ENCODE measurements at places on chromosomes 2 and 18. TPM values are rescaled to one million over a fixed set of nuclear protein-coding genes. Genes with fewer than 3 reads are reported as not detected.
A peak's percentile ranks its signal among the peaks of the same experiment; 100 is the strongest.

GRCh38 chr2:55843096-55843993 lies 80.2 kb downstream of the EFEMP1 start:
- H3K27me3 ChIP-seq = no peaks in the 10 kb centered on the region

GRCh38 chr18:13809043-13809430 lies 14.9 kb upstream of the MC5R start:
- no peaks in the 10 kb centered on the region for H3K27me3 ChIP-seq
- H3K4me3 ChIP-seq = no peak overlapping the region
- no peaks in the 10 kb centered on the region for H3K4me1 ChIP-seq
- DNase-seq = peak; percentile 84

- no peak for DNase-seq
- H3K4me1 ChIP-seq = no peaks in the 10 kb centered on the region
- H3K4me3 ChIP-seq = no peak overlapping the region
Observed at GRCh38 chr2:112161431-112162145, 23.4 kb downstream of the FBLN7 start.

DNA sequence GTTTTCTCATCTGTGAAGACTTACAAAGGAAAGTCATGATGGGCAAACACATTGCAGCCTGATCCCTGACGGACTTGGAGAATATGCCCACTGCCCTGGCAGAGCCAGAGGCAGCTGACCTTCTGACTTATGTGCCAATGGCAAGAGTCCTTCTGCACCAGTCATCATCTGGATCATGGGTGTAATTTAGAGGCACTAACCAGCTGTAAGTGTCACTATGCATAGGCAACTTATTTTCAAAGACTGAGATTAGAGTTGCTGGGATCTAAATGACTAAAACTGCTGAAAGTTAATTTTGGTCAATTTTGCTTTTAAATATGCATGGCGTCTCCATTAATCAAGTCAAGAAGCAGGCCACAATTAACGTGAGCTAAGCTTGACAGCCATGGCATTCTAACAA lies 261.2 kb downstream of the BCL11A start:
- no peak overlapping the region for H3K4me3 ChIP-seq
- H3K4me1 ChIP-seq = no peaks in the 10 kb centered on the region
- no peaks in the 10 kb centered on the region for H3K27me3 ChIP-seq
- H3K27ac ChIP-seq = no peak overlapping the region

DNA sequence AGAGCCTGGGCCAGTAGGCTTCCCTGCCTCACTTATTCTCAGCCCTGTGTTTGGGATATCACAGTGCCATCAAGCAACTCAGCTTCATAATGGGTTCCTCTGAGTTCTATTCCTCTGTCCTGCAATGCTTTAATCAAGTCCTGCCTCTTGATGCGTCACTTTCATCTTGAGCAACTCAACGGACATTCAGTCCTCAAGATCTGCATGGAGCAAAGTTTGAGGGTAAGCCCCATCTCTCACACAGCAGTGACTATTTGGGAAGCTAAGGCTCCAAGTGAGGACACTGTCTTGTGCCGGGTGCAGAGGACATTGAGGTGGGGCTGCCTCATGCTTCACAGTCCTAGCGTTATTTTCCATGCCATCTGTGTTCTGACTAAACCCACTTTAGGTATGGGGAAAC lies 50.9 kb upstream of the PLB1 start:
- H3K27ac ChIP-seq = no peak overlapping the region
- no peaks in the 10 kb centered on the region for H3K27me3 ChIP-seq
- H3K4me1 ChIP-seq = no peaks in the 10 kb centered on the region
- H3K4me3 ChIP-seq = no peak overlapping the region
- no peak for DNase-seq
- H3K36me3 ChIP-seq = no peaks in the 10 kb centered on the region

- no peaks in the 10 kb centered on the region for H3K27me3 ChIP-seq
- no peak overlapping the region for H3K4me3 ChIP-seq
- no peaks in the 10 kb centered on the region for H3K4me1 ChIP-seq
- no peak overlapping the region for H3K27ac ChIP-seq
- DNase-seq = no peak
Observed at GRCh38 chr2:179626261-179626660, 235.2 kb downstream of the ZNF385B start.

The GALR1 gene
- 0.02 TPM for total RNA-seq

DNA sequence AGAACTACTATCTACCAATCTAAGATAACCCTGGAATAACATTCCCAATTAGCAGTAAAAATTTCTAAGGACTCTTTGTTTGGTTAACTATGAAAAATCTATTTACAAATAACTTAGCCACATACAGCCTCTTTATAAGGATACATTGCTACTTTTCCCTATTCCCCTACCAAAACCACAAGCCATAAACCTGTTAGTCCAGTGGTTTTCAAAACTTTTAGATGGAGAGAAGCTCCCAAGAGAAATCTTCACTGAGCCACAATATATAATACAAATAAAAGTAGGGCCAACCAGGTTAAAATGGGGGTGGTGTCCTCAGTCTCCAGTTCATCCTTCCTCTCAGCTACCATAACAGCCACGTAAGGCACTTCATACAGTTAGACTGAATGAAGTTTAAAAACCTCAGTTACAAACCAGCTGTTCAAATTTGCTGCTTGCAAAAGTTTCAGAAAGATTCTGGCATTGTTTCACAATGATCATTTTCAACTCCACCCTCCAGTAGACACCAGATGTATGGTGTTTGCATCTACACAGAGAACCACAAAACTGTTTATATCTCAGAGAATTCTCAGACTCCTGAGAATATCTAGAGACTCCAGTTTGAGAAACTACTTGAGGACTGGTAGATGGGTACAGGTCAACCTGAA lies 26.0 kb downstream of the SOS1 start:
- H3K27me3 ChIP-seq = no peaks in the 10 kb centered on the region
- H3K36me3 ChIP-seq = no peaks in the 10 kb centered on the region
- no peak for DNase-seq

The ASB18 gene
- not detected for total RNA-seq

DNA sequence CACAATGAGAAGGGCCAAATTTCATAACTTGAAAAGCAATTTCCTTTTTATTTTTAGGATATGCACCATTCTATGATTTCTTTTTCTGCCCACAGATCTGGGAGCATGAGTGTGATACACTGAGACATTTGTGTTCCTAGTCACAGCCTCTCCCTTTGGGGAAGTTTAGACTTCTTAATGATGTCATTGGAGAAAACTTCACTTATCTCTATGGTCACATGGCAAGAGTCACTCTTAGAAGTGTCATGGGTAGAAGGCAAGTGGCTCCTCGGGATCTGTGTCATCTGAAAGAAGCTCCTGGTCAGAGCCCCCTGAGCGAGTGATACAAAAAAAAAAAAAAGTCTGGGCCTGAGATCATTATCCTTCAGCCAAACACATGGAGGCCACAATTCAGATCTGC lies 62.5 kb upstream of the LGALSL start:
- no peak overlapping the region for H3K27ac ChIP-seq
- no peaks in the 10 kb centered on the region for H3K27me3 ChIP-seq
- no peak overlapping the region for H3K4me3 ChIP-seq
- no peaks in the 10 kb centered on the region for H3K4me1 ChIP-seq

The RTTN gene
- 16.7 TPM for total RNA-seq

DNA sequence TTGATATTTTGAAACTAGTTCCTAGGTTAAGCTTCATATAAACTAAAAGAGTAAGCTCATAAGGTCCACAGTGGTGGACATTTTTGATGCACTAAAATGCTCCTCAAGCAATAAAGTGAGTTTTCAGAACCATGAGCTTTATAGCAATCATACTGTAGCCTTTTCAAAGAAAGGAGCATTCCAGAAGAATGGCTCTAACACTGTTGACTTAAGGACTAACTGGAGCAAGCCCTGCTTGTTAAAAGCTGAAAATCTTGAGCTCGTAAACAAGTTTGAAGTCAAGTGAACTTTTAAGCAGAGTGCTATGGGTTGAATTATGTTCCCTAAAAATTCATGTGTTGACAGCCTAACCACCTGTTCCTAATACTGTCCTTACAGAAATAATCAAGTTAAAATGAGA lies 38.0 kb downstream of the KYNU start:
- no peaks in the 10 kb centered on the region for H3K36me3 ChIP-seq
- DNase-seq = no peak
- no peak overlapping the region for H3K27ac ChIP-seq
- no peaks in the 10 kb centered on the region for H3K27me3 ChIP-seq

The SCN9A gene
- 6.4 TPM for total RNA-seq

Measured in colonic mucosa (tissue), 4 donors.